Naive thymus-derived CD4-positive, alpha-beta T cell (primary cell): ENCODE measurements at places on chromosomes 12 and 14. TPM values are rescaled to one million over a fixed set of nuclear protein-coding genes. Genes with fewer than 3 reads are reported as not detected.

ACACB gene
- 30.9 TPM for total RNA-seq

DNA sequence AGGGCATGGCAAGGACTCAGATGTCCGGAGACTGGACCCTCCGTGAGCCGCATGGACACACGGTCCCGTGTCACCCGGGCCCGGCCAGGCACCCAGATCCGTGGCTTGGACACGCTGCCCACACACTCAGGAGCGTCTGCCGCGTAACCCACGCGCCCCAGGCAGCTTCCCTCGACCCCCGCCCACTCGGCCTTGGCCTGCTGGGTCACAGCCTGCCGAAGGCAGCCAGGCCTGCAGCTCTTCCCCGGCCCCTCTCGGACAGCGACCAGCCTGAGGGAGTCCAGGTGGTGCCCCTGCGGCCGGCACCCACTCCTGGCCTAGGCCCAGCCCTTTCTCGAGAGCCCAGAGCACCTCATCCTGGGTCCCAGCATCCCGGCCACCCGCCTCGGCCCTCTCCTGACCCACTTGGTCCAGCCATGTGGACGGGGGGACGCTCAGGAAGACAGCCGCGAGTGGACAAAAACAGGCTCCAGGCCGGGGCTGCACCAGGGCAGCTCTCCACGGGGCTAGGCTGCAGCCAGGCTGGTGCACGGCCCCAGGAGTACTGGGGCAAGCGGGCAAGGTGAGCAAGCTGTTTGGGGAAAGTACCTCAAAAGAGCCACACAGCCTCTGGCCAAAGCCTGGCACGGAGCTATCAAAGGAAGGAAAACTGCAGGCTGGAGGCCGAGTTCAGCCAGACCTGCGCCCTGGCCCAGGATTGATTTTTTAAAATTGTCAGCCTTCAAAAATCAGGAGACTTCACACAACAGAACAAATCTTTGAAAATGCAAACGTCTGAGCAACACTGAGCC, 6.5 kb downstream of the AKT1 start:
- peaks cover 20% of the 10 kb centered on the region for H3K4me1 ChIP-seq
- DNase-seq, result no peak
- no peak overlapping the region for H3K4me3 ChIP-seq
- no peaks in the 10 kb centered on the region for H3K27me3 ChIP-seq
- H3K36me3 ChIP-seq, result no peaks in the 10 kb centered on the region

TIMM9 gene
- 35.2 and 42.5 TPM in 2 replicates for total RNA-seq

- H3K4me3 ChIP-seq, result no peak overlapping the region
- H3K27ac ChIP-seq, result no peak overlapping the region
- no peaks in the 10 kb centered on the region for H3K4me1 ChIP-seq
- DNase-seq, result no peak
These were observed 46.3 kb downstream of the EGLN3 start for GRCh38 chr14:33904609-33905008.

FUT8 gene
- total RNA-seq, result 107 and 110 TPM in 2 replicates

DNA sequence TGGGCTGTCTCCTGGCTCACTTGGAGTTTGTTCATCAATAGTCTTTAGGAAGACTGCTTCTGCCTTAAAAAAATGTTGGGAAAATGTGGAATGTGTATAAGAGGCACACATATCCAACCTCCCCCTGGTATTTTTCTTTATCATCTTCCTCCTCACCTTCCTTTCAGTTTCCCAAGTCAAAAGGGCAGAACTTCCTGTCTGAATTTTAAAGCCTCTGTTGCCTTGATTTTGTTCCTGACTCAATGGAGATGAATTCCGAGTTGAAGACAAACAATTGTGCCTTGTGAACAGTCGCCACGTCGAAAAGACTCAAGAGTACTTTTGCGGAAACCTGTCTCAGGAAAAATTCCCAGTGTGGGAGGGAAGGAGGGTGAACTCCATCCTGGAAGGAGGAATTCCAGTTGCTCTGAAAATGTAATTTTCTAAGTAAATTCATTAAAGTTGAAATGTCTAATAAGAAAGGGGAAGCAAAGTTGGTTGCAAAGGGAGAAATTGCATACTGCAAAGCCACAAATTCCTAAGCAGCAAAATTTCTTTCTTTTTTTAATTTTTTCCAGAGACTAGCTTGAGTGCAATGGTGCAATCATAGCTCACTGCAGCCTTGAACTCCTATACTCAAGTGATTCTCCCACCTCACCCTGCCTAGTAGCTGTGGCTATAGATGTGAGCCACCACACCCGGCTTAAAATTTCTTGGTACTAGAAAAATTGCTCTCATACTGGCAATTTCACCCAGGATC, 50.2 kb upstream of the ELK3 start:
- no peak for DNase-seq
- H3K27ac ChIP-seq, result no peak overlapping the region
- peaks cover 4% of the 10 kb centered on the region for H3K4me1 ChIP-seq
- no peaks in the 10 kb centered on the region for H3K36me3 ChIP-seq
- no peaks in the 10 kb centered on the region for H3K27me3 ChIP-seq

- no peak overlapping the region for H3K4me3 ChIP-seq
- peaks cover 11% of the 10 kb centered on the region for H3K4me1 ChIP-seq
These were observed 2.1 kb upstream of the CCT2 start for GRCh38 chr12:69583203-69583602.

SLC39A5 gene
- total RNA-seq, result 0.43 and 1.2 TPM in 2 replicates

- no peak for DNase-seq
- H3K4me3 ChIP-seq, result no peak overlapping the region
- no peaks in the 10 kb centered on the region for H3K36me3 ChIP-seq
- no peak overlapping the region for H3K27ac ChIP-seq
- H3K27me3 ChIP-seq, result no peaks in the 10 kb centered on the region
These were observed 36.3 kb upstream of the PPM1A start for GRCh38 chr14:60212503-60213371.

DNA sequence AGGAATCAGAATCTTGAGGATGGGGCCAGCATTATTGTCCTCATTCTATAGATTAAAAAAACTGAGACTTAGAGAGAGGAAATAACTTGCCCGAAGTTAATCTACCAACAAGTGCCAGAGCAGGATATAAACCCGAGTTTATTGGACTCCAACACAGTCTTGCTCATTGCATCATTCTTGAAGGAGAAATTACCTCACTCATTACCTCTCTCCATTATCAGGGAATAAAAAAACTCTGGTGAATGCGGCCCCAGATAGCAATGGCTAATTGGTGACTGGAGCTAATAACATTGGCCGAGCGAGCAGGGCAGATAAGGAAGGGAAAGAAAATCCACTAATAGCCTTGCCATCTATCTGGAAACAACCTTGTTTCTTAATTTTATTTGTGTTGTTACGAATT, 24.7 kb upstream of the TMED10 start:
- H3K4me1 ChIP-seq, result no peaks in the 10 kb centered on the region
- no peaks in the 10 kb centered on the region for H3K27me3 ChIP-seq
- DNase-seq, result no peak
- H3K4me3 ChIP-seq, result no peak overlapping the region

USP5 gene
- total RNA-seq, result 58.0 TPM

DNA sequence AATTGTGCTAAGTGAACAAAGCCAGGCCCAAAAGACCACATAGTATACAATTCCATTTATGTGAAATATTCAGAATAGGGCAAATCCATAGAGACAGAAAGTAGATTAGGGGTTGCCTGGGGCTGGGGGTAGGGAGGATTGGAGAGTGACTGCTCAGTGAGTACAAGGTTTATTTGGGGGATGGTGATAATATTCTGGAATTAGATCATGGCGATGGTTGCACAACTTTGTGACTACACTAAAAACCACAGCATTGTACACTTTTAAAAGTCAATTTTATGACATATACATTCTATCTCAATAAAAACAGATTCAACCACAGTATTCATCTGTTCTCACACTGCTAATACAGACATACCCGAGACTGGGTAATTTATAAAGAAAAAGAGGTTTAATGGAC, 68.7 kb upstream of the MAP1LC3B2 start:
- no peaks in the 10 kb centered on the region for H3K27me3 ChIP-seq
- H3K27ac ChIP-seq, result no peak overlapping the region
- no peak overlapping the region for H3K4me3 ChIP-seq

DNA sequence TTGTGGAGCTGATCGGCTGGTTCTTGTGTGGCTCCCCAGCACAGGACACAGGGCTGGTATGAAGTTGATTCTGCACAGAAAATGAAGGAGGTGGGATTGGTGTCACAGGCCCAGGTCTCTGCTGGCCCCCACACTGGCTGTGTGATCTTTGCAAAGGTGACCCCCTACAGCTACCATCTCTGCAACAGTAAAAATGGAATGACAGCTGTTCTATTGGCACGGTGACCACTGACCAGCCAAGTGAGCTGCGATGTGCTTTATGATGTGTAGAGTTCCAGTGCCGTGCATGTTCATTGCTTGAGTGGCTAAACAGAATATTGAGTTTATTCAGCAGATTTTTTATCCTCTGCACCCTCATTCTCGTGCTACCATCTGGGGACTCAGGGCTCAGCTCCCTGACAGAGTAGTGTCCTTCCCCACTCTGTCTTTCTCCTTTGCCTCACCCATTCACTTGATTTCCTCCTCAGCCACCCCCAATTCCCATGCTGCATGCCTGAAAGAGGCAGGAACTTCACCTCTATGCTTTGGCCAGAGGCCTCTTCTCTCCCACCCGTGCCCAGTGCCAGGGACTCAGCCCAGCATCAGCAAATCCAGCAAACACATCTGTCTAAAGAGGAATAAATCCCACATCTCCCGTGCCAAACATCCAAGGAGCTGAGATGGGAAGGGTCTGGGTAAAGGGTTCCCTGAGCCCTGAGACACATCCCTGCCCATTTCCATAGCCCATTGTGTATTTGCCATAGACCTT, 21.2 kb downstream of the C14orf132 start:
- no peak overlapping the region for H3K4me3 ChIP-seq
- H3K36me3 ChIP-seq, result no peaks in the 10 kb centered on the region
- H3K27ac ChIP-seq, result no peak overlapping the region

GRCh38 chr14:82070040-82070439, 536.4 kb upstream of the SEL1L start:
- H3K4me1 ChIP-seq, result no peaks in the 10 kb centered on the region
- no peak overlapping the region for H3K27ac ChIP-seq
- DNase-seq, result no peak
- H3K4me3 ChIP-seq, result no peak overlapping the region
- H3K27me3 ChIP-seq, result no peaks in the 10 kb centered on the region

DNA sequence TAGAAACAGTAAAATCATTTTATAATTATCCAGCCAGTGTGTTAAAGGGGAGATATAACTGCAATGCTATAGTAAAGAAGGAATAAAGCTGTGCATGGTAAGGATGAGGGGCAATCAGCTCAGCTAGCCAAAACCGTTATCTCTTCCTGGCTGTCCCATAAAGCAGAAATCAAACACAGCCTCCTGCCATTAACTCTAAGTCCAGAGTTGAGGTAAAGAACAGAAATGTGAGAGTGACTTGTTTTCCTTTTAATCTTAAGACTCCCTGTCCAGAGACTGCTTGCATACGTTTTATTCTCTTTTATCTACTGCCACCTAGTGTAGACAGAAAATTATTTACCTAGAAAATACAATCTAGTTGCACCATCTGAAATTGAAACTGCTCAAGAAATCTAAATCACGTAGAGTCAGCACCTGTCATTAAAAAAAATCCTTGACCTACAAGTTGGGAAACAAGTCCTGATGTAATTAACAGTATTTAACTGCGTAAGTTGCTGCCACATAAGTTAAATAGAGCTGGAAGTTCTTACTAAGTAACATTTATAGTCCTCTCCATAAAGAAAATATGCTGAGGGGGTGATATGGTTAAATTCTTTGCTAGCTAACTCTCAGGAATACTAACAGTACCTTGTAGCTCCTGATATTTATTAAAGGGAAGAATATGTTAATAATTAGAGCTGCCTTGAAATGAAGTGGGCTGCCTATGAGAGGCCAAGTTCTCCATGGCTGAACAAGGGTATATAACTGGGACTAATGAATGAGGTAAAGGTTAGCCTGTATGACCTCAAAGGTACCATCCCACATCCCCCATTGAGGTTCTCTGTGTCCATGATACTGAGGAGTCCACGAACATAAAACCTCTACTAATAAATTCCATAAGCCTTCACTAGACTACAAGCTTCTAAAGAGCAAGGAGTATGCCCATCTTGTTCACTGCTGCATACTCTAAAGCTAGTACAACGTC, 62.7 kb downstream of the GALNT4 start:
- peak; percentile 68 for DNase-seq
- no peaks in the 10 kb centered on the region for H3K27me3 ChIP-seq
- peaks cover 3% of the 10 kb centered on the region for H3K4me1 ChIP-seq
- no peaks in the 10 kb centered on the region for H3K36me3 ChIP-seq
- no peak overlapping the region for H3K27ac ChIP-seq

C3AR1 gene
- total RNA-seq, result 2.7 TPM

CLEC9A gene
- total RNA-seq, result 0.29 TPM
